Motor neuron (in vitro differentiated cells): ENCODE measurements at places on chromosomes 12 and 14. TPM values are rescaled to one million over a fixed set of nuclear protein-coding genes. Genes with fewer than 3 reads are reported as not detected.

INSM2 gene
- 6.8 and 6.9 TPM in 2 replicates for total RNA-seq

HOXC6 gene
- total RNA-seq, result 49.0 and 59.7 TPM in 2 replicates

MYL6B gene
- 89.9 and 92.4 TPM in 2 replicates for total RNA-seq

MIP gene
- 0.91 and 1.3 TPM in 2 replicates for total RNA-seq

LALBA gene
- total RNA-seq, result 0.23 and 0.33 TPM in 2 replicates

FGF6 gene
- total RNA-seq, result not detected in 2 replicates

PLXNC1 gene
- total RNA-seq, result 3.8 and 4.0 TPM in 2 replicates

SYT1 gene
- total RNA-seq, result 0.18 and 5.3 TPM in 2 replicates

RERG gene
- 0.76 and 2.3 TPM in 2 replicates for total RNA-seq

SLC25A47 gene
- 0.35 TPM in 1 of 2 replicates, not detected in the other for total RNA-seq

GLIPR1L2 gene
- total RNA-seq, result 0.19 TPM in 1 of 2 replicates, not detected in the other

INHBC gene
- 0.23 and 0.38 TPM in 2 replicates for total RNA-seq

CBLN3 gene
- total RNA-seq, result 0.36 and 0.55 TPM in 2 replicates

RAD9B gene
- 0.18 and 0.52 TPM in 2 replicates for total RNA-seq

DNA sequence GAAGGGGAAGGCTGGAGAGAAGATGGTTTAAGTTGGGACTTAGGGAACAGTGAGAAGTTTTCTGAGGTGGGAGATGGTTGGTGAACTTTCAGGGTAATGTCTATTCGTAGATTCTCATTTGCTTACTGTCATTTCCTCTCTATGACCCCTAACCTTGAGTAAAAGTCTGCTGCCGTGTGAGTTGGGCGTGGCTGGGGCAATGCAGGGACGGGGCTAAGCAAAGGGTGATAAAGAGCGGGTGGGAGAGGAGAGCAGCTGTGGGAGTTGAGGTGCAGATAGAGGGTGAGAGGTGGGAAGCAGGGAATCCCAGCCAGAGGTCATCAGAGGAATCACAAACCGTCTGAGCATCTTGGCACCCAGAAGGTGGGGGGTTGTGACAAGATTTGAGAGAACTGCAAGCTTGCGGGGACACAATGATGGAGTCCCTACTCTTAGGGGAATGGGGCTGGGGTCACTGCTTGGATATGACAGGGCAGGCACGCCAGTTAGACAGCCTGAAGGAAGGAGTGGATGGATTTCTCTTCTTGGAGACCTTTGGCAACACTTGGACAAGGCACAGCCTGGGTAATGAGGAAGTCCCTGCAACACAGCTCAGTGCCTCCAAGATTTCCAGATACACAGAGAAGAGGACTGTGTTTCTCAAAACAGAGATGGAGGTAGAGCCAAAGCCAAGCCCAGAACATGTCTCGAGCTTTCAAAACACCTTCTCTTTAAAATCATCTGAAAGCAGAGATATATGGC, 45.9 kb upstream of the CTDSP2 start:
- no peak for ATAC-seq

DNA sequence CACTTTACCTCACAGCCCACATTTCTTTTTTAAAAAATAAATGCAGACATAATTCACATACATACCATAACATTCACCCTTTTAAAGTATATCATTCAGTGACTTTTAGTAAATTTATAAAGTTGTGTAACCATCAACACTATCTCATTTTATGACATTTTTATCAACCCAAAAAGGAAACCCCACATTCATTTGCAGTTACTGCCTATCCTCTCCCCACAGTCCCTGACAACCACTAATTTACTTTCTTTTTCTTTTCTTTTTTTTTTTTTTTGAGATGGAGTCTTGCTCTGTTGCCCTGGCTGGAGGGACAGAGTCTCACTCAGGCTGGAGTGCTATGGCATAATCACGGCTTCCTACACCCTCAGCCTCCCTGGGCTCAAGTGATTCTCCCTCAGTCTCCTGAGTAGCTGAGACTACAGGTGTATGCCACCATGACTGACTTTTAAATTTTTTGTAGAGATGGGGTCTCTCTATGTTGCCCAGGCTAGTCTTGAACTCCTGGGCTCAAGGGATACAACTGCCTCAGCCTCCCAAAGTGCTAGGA, 1.5 kb upstream of the EP400 start:
- ATAC-seq, result no peak

GRCh38 chr14:101511620-101512375, 49.5 kb upstream of the DIO3 start:
- ATAC-seq, result no peak

GRCh38 chr12:102118874-102119273, 1.0 kb downstream of the NUP37 start:
- no peak for ATAC-seq

GRCh38 chr14:69667938-69668335, 56.5 kb downstream of the SUSD6 start:
- ATAC-seq, result no peak

DNA sequence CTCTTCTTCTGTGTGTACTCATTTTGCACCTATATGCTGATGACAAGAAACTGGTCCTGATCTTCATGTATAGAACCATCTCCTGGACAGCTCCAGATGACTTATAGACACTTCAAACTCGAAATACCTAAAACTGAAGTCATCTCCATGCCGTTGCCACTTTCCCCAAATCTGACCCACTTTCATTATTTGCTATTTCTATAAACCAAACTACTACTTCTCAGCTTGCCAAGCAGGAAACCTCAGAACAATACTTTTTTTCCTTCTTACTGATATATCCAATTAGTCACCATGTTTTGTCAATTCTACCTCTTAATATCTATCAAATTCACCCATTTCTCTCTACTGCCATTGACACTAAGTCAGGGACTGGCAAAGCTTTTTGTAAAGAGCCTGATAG, 14.8 kb downstream of the SGPP1 start:
- ATAC-seq, result no peak

GRCh38 chr12:28933176-28933575, 215.9 kb upstream of the FAR2 start:
- no peak for ATAC-seq

GRCh38 chr12:42275499-42275898, 37.5 kb upstream of the YAF2 start:
- ATAC-seq, result no peak

DNA sequence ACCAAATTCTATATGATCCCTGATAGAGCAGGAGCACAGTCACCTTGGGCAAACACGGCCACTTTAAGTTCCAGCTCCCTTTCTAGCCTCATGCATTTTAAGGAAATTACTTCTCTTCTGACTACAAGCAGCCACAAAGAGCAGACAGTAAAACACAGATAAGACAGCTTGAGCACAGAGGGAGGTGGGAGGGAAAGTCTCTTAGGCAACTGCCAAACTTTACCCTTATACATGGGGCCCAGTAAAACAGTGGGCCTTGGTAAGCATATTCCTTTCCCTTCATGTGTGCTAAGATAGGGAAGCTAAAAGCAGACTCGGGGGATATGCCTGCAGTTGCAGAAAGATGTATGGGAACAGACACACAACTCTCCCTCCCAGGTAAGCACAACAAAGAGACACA, 235.9 kb downstream of the CPNE8 start:
- ATAC-seq, result peak; percentile 54

GRCh38 chr14:51006781-51007211, 62.5 kb upstream of the PYGL start:
- peak; percentile 70 for ATAC-seq

DNA sequence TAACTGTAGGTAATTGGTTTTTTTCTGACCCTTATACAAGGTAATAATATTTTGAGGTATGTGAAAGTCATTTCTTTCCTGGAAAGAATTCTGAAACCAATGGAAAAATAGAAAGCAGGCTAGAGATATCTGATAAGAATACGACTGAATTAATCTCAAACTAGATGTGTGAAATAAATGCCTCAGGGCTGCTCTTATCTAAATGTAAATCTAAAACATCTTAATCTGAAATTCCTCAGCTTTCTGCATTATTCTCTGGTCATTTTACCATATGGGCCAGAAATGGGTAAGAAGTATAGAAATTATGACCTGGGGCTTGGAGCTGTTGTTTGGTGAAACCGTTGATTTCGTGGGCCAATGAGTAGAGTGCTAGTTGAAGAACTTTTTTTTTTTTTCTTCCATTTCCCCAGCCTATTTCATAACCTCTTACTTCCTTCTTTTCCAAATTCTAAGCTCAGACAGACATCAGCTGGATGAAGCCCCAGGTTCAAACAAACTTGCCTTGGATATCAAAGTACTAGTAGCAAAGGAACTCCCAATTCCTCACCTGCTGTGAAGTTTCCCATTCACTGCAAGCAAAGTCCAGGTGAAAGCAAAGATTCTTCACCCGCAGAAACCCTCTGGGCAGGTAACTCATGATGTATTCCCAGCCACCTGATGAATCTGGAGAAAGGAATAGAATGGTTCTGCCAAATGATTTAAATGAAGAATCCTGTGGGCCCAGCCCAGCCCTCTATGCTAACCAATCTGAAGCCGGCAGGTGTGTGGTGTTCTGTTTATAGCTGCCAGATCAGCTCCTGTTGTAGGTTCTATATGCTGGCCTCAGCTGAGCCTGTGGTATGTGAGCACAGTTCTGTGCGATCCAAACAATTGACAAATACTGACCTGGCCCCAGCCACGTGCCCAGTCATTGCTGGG, 9.7 kb upstream of the FOS start:
- ATAC-seq, result peak; percentile 9

DNA sequence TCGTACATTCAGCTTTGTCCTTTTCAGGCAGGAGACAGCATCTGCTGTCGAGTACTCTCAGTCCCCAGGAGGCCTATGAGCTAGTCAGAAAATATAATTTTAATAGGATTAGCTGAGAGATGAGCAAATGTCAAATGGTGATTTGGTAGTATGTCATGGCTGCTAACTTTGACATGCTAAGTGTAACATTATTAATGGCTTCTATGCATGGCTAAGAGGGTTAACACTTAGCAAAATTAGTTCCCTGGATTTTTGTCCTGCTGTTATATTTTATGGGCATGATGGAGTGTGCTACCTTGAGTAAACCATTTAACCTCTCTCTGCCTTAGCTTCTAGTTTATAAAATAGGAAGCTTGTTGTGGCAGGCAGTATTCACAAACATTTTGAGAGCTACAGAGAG, 2.9 kb upstream of the PCNX1 start:
- ATAC-seq, result peak; percentile 17

DNA sequence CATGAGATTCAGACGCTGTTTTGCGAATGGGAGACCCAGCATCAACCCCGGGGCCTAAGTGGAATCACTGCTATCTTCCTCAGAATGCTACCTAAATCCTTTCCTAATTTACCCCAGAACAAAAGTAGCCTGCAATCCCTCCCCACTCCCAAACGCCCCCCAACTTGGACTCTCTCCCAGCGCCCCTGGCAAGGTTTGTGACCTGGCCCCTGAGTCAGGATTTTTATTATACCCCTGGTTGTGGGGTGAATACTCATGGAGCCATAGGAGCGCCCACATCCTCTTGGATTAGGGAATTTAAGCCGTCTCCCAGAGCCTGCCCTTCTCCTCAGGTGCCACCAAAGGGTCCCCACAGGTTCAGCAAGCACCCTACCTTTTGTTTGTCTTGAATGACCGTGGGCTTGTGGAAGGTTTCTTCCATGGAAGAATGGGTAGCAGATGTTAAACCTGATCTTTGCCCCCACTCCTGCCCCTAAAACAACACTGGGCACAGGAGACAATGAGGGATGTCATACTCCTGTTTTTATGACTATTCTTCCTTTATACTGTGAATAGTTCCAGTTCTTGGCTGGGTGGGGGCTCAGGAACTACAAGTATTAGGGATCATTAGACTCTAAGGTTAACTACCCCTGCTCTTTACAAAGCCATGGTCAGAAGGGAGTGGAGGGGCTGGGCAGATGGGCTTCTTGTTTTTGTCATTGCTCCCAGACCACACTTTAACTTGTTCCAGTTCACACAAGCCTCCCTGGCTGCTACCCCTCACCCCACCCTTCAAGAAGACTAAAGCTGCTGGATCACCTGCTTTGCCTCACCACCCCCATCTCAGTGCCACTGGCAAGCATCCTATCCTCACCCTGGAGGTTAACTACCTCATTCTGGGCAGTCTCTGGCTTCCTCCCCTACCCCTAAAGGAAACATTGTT, 630 bp downstream of the MYL6B start:
- ATAC-seq, result peak; percentile 10

GRCh38 chr12:16857456-16857923, 251.5 kb upstream of the LMO3 start:
- ATAC-seq, result no peak

DNA sequence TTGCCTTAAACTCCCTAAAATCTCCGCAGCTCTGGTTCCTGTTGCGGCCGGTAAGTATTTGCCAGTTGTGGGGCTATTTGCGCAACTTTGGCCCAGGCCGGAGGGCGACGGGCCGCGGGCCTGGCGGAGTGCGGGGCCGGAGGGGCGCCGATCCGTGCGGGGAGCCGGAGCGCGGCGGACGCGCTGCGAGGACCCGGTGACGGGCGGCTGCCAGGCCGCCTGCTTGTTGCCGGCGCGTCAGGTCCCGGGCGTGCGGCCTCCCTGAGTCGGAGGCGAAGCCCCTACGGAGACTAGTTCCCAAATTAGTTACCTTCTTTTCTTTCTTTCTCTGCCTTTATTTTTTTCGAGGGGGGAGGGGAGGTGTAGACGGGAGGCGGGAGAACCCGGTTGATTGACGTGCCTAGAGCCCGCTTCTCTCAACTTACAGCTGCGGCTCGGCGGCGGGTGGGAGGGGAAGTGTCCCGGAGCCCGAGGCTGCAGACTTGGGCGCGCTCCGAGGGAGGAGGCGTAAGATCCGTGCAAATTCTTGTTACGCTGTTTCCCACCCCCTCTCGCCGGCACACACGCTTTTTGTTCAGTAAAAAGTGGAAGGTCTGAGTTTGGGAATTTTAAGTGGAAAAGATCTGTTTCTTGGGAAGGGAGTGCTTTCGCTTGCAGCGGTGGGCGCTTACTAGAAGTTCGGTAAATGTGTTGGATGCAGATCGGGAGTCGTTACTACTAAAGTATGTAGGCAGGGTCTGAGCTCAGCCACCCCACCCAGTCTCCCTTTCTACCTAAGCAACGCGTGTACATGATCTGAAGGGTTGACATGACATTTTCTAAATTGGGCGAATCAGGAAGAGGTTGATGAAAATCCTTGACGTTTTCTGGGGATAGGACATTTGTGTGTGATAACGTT, 576 bp downstream of the ZBTB1 start:
- peak; percentile 26 for ATAC-seq

DNA sequence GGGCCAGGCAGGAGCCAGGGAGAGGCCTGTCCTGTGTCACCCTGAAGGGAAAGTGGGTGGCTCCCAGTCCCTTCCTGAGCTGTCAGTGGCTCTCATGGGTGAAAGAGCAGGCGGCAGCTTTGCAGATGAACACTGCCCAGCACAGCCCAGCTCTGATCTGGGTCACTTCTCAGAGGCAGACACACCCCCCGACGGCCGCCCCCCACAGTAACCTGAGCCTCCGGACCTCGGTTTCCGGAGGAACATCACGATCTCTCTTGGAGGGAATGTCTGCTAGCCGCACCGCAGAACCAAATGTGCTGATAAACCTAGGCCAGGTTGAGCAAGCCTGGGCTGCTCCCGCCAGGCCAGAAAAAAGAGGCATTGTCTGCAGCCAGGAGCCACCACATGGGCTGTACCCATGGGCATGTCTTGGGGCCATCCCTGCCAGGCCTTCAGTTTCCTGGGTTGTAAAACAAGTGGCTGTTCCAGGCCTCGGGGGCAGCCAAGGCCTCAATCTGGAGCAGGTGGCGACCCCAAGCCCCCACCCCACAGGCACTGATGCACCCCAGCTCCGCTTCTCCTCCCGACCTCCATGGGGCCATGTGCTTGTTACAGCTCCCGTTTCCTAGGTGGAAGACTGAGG, 57.6 kb downstream of the NCOR2 start:
- peak; percentile 13 for ATAC-seq
